ENCODE measurements at places on chromosomes 1 and 21.

DNA sequence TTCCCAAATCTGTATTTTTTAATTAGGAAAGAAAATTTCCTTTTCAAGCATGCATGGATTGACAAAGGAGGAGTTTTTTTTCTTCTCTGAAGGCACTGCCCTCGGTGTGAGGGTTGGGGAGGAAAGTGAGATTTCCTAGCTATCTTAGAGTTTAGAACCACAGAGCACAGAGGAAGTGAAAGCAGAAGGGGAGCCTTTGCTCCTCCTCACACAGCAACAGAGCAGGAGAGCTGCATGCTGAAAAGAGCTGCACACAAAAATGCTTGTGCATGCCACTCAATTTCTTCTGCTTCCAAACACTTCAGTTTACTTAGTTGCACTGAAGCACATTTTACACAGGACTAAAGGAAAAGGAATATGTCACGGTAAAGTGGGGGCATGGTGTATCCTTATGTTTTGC lies 308.1 kb downstream of the GPATCH2 start:
- DNase-seq = no peak

GRCh38 chr21:36791180-36791579 lies 92.3 kb downstream of the SIM2 start:
- DNase-seq = no peak

GRCh38 chr1:33435096-33435820 lies 4.4 kb upstream of the PHC2 start:
- peak; percentile 88 for DNase-seq

DNA sequence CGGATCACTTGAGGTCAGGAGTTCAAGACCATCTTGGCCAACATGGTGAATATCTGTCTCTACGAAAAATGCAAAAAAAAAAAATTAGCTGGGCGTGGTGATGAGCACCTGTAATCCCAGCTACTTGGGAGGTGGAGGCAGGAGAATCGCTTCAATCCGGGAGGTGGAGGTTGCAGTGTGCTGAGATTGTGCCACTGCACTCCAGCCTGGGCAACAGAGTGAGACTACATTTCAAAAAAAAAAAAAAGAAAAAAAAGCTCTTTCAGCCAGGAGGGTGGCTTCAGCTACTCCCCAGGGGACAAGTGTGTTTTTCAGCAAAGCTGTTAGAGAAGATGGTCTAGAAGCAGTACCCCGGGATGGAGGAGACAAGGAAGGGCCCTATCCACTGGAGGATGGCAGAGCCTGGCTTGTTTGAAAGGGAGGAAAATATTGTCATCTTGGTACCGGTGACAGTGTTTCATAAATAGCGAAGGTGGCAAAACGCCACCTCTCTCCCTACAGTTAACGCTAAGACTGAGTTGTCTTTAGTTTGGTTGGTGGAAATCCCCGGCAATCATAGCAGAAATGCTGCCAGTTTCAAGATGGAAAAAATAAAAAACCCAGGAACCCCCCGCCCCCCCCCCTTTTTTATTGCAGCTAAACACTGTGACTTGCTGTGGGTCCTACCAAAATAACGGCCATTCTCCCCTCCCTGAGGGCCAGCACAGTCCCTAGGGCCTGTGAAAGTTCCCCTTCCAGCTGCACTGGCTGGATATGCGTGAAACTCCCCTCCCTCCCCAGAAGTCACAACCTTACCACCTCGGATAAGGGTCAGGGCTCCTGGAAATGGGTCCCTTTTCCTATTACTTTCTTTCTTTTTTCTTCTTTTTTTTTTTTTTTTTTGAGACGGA lies 3.5 kb downstream of the PIK3CD start:
- DNase-seq = no peak

GRCh38 chr1:201299968-201300367 lies 16.7 kb downstream of the PKP1 start:
- peak; percentile 83 for DNase-seq

DNA sequence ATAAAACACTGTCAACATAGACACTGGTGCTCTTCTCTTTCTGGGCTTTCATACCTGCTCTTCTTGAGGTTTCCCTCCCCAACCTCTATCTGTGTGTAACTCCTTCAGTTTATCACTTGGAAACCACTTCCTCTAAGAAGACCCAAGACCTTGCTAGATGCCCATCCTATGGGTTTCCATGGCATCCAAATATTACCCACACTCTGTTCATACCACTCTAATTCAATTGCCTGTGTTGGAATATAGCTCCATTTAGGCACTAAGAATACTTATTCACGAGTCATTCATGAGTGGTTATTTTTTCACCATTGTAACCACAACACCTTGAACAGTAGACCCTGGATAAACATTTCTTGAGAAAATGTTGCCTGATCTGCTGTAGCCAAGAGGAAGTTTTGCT lies 231.1 kb upstream of the SGIP1 start:
- no peak for DNase-seq

DNA sequence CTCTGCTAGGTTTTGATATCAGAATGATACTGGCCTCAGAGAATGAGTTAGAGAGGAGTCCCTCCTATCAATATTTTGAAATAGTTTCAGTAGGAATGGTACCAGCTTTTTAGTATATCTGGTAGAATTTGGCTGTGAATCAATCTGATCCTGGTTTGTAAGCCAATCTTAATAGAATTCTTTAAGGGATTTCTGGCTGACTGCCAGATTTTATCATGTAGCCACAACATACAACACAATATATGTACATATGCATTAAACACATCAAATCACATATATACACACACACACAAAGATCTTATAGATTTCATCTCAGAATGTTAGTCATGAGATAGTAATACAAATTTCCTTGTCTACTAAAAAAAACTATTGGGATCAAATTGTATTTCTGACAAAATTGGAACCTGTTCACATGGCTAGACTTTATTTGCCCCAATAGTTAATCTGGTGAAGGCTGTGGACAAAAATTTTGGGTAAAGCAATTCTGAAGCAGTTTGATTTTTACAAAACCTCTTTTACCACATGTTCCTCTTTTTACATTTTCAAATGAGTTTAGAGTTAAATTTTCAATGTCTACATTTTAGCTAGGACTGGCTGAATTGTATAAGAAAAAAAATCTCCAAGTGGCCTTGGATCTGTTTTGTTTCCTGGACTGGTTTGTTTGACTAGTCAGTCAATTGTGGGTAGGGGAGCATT lies 151.7 kb downstream of the FASLG start:
- DNase-seq = no peak

DNA sequence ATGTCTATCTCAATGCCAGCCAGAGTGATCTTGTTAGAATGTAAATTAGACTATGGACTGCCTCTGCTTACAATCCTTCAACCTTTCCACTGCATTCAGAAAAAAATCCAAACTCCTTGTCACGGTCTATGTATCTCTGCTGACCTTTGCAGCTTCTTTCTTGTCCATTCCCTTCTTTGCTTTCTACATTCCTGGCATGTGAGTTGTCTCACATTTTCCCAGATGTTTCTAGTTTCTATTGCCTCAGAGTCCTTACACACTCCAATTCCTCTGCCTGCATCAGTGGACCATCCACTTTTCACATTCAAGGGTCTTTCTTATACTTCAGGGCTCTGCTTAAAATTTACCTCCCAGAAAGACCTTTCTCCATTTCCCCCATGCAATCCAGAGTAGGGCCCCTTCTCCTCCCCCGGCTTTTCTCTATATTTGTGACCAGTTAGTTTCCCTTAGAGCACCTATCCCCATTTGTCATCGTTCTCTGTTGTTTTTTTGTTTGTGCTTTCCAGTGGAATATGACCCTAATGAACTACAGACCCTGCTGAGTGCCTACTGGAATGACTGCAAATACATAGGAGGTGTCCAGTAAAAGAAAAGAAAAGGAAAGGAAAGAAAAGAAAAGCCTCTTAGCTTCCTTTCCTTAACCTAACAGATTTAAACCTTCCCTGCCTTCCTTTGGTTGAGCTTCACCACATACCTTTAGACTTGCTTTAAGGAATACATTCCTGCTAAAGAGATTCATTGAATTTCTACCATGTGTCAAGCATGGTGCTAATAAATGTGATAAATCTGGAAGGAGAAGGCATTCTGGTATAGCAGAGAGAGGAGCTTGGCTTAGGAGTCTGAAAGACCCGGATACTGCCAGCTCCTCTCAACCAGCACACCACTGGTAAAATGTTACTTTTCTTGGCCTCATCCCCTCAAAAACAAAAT lies 102.0 kb downstream of the DIRAS3 start:
- peak; percentile 34 for DNase-seq

- DNase-seq = no peak
Observed at GRCh38 chr1:233368106-233368788, 40.7 kb downstream of the MAP3K21 start.

- DNase-seq = no peak
Observed at GRCh38 chr1:100364697-100365096, 12.4 kb downstream of the CDC14A start.

DNA sequence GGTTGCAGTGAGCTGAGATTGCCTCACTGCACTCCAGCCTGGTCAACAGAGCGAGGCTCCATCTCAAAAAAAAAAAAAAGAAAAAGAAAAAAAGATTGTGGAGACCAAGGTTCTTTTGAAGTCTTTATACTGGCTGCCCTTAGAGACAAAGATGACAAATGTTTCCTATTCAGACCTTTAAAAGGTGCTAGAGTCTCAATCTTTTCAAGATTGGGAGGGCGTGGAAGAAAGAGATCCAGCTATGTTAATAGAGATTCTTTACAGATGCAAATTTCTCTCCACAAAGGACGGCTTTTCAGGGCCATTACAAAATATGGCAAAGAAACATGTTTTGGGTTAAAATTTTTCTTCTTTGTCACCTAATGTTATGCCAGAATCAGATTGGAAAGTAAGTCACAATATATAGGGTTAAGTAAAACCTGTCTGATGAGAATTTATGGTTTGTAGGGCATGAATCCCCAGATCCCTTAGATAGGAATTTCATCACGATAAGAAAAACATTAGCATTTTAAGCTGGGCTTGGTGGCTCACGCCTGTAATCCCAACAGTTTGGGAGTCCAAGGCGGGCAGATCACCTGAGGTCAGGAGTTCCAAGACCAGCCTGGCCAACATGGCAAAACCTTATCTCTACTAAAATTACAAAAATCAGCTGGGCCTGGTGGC lies 13.0 kb upstream of the MORC3 start:
- no peak for DNase-seq

DNA sequence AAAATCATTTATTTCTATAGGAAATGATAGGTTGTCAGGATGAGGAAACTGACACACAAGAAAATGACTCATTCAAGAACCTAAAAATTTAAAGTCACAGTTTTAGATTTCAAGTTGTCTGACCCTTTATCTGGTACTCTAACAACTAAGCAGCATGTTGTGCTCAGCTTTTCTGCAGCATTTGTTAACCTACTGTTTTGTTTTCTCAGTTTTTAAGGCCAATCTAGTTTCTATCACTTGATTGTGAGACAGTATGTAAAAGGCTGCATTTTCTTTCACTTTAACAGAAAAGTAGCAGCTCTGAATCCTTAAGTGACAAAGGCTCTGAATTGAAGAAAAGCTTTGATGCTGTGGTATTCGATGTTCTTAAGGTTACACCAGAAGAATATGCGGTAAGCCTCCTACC lies 59.1 kb downstream of the RALGPS2 start:
- DNase-seq = no peak

DNA sequence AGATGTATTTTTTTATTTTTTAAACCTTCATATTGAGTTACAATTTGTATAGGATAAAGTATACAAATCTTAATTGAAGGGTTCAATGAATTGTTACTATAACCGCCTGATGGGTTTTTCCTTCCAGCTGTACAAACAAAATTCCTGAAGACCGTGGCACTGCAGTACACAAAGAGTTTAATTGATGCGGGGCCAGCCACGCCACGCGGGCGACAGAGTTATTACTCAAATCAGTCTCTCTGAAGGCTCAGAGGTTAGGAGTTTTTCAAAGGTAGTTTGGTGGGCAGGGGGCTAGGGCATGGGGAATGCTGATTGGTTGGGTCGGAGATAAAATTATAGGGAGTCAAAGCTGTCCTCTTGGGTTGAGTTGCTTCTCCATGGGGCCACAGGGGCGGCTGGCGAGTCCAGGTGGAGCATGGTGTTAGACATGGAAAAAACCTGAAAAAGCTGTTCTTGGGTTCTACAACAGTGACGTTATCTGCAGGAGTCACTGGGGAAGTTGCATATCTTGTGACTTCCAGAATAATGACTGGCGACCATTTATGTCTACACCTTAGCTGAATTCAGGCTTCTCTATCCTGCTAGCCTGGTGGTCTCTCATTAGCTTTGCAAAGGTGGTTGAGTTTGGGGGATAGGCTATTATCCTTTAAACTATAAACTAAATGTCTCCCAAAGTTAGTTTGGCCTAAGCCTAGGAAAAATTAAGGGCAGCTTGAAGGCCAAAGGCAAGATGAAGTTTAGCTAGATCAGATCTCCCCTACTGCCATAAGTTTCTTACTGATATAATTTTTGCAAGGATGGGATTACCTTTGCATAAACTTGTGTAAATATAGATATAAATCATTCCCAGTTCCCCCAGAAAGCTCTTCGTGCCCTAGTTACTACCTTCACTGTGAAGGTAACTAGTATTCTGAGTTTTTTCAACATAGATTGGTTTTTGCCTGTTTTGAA lies 13.0 kb upstream of the TMEM9 start:
- no peak for DNase-seq

- no peak for DNase-seq
Observed at GRCh38 chr21:41802684-41803083, 35.8 kb upstream of the RIPK4 start.

- DNase-seq = no peak
Observed at GRCh38 chr1:21268281-21269239, 21.7 kb downstream of the ECE1 start.

- peak; percentile 28 for DNase-seq
Observed at GRCh38 chr1:244226435-244226834, 175.4 kb downstream of the ZBTB18 start.

DNA sequence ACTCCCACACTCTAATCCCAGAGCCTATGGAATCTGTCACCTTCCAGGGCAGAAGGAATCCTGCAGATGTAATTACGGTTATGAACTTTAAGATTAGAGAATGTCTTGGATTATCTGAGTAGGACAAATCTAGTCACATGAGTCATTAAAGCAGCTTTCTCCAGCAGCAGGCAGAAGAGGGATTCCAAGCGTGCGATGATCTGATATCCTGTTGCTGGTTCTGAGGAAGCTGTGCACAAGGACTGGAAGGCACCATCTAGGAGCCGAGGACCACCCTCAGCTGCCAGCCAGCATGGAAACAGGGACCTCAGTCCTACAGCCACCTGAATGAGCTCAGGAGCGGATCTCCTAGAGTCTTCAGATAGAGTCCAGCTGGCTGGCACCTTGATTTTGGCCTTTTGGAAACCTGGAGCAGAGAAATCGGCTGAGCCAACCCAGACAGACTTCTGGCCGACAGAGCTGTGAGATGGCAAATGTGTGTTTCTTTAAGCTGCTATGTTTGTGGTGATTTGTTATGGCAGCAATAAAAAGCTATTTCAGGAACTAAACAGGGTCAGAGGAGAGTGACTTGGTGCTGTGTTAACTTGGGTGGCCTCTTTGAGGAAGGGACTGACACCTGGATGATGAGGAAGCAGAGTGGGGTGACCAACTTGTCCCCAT lies 34.5 kb downstream of the LRRN2 start:
- DNase-seq = no peak

GRCh38 chr1:6134741-6135510 lies 45.2 kb downstream of the CHD5 start:
- DNase-seq = no peak
